ENCODE measurements at places on chromosomes 4 and X.

DNA sequence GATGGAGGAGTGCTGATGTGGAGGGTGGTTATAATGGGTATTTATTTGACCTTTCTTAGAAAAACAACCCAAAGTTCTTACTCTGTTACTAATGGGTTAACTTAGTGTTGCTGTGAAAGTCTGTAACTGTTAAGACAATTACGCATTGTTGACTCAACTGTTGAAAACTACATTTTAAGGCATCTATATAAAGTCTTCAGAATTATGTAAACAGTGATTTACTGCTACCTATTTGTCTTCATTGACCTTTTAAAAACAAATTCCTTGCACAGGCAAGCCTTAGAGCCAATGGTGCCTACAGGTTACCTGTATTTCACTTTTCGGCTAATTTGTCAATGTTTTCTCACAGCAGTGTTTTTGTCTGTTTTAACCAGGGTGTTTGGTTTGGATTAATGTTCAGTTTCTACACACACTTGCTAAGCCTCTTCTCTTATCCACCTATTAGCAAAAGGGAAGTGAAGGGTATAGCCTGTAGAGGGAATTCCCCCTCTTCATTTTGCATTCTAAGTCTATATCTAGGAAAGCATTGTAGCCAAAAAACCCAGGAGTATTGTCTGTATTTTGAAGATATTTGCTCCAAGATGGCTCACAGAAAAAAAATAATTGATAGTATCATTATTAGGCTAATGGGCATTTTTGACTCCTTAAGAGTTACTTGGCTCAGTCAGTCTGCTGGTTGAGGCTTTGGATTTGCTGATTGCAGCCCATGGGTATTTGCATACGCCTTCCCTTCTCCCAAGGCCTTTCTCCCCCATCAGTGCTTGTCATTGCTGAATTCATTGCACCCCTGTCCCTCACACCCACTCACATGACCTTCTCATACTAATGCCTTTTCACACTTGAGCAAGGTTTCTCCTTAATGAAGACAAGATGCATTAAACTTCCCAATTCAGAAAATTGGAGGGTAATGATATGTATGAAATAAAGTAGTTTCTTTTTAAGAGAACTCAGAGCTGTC, 30.5 kb downstream of the AFF1 start:
- ATAC-seq: no peak

DNA sequence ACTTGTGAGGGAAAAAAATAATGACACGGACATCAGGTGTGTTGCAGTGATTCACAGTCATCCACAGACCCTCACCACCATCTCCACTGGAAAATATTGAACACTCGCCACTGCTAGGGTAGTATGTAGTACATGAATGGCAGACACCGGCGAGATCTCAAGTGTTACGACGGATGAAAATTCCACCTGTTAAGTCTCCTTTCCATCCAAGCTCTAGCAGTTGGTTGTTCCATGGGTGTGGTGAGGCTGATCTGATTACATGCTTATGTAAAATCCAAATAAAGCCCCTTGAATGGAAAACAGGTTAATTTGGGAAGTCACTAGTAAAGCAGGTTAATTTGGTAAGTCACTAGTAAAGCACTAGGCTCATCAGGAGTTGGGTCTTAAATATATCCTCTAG, 1.1 kb upstream of the ARMCX4 start:
- ATAC-seq: no peak

DNA sequence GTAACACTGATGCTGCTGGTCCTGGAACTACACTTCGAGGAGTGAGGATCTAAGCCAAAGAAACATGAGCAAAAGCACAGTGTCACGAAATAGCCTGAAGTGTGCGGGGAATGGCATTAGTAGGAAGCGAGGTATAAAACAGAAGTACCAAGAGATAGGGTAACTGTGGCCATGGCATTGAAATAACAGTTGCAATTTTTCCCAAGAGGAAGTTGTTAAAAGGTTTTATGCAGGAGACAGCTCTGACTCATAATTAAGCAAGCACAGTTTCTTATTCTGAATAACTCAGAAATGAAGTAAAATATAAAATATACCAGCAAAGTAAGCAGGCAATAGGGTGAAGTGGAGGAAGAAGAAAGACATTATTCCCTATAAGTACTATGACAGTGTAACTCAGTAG, 90.3 kb upstream of the TMEM150C start:
- ATAC-seq: no peak

DNA sequence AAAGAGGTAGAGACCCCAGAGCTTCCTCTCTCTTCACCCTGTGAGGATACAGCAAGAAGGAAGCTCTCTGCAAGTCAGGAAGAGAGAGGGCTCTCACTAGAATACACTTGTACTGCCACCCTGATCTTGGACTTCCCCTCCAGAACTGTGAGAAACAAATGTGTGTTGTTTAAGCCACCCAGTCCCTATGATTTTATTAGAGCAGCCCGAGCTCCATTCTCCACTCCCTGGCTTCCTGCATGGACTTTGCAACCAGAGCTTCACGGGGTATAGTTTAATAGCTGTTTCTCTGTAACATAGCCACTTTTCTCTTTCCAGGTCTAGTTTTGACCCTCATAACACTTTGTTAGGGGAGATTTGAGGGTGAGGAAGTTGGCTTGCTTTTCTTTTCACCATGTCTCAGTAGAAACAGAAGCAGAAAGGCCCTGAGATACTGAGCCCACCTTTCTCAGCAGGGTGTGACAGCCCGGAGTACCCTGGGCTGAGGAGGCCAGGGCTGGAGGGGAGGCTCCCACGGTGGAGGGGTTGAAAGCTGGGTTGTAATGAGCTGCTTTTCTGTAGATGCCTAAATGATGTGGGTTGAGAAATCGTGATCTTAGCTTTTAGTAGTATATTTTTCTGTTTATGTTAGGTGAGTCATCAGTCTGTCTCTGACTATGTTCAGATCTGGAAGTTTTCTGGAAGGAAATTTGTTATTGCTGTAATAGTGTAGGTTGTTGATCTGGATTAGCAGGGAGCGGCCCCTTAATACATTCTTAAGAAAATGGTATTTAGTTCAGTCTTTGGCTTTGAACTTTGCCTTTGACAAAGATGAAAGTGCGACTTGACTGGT, 118.6 kb downstream of the PTTG2 start:
- ATAC-seq: no peak

- no peak for ATAC-seq
Observed at GRCh38 chrX:108199691-108200090, 108.1 kb downstream of the ATG4A start.

GRCh38 chr4:10006231-10006600, 15.1 kb downstream of the SLC2A9 start:
- ATAC-seq: peak; percentile 76

DNA sequence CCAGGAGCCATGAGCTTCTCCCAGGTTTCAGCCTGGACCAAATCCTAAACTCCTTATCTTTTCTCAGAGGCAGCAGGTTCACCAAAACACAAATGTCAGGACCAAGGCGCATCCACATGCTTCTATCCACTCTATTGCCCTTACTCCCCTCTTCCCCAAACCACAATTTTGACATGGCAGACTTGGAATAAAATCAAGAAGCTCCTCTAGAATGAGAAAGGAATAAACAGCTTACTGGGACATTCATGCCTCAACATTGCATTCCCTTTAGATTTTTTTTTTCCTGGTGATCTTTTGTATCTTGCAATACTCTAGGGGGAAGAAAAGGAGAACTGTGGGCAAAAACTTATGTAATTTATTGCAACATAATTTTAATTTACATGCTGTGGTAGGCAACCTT, 119.1 kb downstream of the TSPAN5 start:
- no peak for ATAC-seq

- no peak for ATAC-seq
Observed at GRCh38 chrX:41634284-41634683, 54.5 kb upstream of the GPR34 start.

DNA sequence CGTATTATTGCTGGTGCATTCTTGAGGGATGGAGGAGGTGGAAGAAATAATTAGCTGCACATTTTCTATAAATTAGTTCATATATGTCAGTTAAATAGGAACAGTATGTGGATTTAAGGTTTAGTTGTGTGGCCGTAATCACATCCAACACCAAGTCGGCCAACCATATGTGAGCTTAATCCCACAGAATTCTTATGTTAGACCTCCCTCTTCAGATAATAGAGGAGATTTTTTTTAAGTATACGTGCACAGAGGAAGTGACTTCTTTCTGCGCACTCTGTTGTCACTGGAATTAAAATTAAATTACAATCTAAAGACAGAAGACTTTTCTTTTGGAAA, 2.1 kb downstream of the SEPTIN11 start:
- ATAC-seq: no peak

- no peak for ATAC-seq
Observed at GRCh38 chr4:73409012-73409862, 5.2 kb downstream of the ALB start.

- ATAC-seq: peak; percentile 89
Observed at GRCh38 chr4:73979407-73979957, 2.3 kb downstream of the PF4 start.

DNA sequence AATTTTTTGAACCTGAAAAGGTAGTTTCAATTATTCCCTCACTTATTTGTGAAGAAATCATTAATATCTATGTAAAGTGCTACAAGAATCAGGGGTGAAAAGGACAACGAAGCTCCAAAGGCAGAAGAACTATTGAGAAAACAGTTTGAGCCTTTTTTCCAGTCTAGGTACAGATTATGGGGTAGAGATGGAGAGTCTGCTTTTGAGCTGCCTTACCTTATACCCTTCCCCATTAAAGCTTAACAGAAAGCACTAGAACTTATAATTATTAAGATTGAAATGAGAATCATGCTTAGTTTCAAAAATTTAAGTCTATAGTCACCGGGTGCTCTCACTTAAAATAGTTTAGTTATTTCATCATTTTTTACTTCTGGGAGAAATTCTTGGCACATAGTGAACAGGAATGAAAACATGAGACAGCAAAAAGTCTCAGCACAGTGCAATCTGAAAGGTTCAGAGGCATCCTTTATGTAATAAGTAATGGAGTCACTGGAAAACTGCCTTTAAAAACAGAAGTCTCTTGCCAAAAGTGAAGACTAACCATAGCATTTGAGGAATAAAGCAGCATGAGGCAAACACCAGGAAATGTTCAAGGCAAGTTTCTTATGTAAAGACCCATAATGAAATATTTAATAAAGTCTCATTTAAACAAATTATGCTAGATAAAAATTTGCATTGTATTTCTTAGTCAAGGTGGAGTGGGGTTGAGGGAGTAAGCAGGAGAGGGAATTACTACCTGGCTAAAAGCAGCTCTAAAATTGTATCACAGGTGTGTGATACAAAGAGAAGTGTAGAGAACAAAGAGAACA, 5.1 kb upstream of the DCLK2 start:
- ATAC-seq: peak; percentile 14

DNA sequence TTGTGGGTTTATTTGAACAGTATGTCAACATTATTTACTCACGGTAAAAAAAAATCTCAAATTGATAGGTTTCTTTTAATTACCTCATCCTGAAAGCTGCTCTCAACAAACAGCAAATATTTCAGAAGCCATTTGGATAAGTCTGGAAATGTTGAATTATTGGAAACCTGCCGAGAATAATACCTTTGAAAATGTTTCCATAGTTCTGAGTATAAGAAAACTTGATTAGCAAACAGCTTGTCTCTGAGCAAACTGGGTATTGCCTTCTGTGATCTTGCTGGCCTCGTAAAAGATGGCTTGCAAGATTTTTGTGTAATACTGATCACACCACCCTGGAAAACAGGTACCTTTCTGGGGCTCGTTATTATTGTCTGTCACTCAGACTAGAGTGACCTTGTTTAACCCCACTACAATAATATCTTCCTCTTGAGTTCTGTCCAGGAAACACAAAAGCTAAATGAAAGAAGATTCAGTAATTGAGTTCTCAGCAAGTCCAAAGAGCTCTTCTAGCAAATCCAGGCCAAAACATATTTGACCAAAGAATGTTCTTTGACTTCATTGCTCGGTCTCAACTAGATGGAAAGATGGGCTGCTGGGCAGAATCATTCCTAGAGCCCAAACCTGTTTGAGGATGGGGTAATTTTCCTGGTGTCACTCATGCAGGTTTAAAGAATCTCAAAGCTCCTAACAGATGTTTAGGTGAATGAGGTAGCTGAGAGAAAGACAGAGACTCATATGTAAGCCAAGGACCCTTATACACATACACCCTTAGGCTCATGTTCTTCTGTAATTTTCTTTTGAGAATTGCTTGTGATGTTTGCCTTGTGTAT, 255.6 kb upstream of the JADE1 start:
- peak; percentile 4 for ATAC-seq

GRCh38 chrX:28591542-28591941, 4.3 kb downstream of the IL1RAPL1 start:
- ATAC-seq: no peak

GRCh38 chr4:7139167-7139982, 53.0 kb upstream of the SORCS2 start:
- peak; percentile 85 for ATAC-seq

- ATAC-seq: peak; percentile 79
Observed at GRCh38 chrX:107562482-107562881, 65.8 kb upstream of the PRPS1 start.

- no peak for ATAC-seq
Observed at GRCh38 chr4:128880662-128881061, 71.2 kb downstream of the JADE1 start.

- no peak for ATAC-seq
Observed at GRCh38 chr4:1819284-1819683, 26.2 kb downstream of the FGFR3 start.

GRCh38 chr4:64727960-64728359, 318.7 kb upstream of the TECRL start:
- no peak for ATAC-seq

- ATAC-seq: no peak
Observed at GRCh38 chrX:23626651-23627050, 40.6 kb upstream of the PRDX4 start.

DNA sequence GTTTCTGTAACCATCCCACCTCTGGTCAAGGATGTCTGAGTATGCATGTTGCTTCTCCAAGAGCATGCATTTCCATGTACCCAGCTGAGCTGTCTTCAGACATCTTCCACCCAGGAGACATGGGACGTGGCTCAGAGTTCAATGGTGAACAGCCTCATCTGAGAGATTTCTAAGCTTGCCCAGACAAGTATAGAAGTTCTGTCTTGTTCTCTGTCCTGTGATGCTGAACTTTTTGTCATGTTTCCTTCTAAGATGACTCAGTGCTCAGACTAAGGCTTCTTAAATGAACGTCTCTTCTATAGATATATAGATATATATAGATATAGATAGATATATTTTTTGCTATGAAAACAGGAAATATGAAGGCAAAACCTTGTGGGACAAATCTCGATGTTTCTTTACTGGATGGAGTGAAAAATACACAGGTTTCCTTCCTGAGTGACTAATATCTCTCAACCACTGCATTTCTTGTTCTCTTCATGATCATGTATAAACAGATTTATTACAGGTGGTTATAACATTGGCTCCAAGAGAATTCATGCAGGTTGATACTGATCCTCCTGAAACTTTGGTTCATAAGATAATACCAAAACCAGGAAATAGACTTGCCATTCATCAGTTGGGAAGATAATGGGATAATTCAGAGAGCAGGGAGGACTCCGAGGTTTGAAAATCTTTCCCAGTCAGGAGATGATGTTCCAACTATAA, 168.2 kb downstream of the ZNF518B start:
- ATAC-seq: no peak
